ENCODE measurements at places on chromosomes 7 and 10. TPM values are rescaled to one million over a fixed set of nuclear protein-coding genes. Genes with fewer than 3 reads are reported as not detected.

Gene TTYH3
- total RNA-seq, result 31.8 TPM

Gene GDF2
- total RNA-seq, result not detected

Gene SERPINE1
- 1,980 TPM for total RNA-seq

Gene GIMAP6
- not detected for total RNA-seq

Gene FBXL13
- 0.63 TPM for total RNA-seq

Gene CACNB2
- total RNA-seq, result not detected

Gene ADAM12
- 16.6 TPM for total RNA-seq

Gene SPDYE2B
- not detected for total RNA-seq

Gene VOPP1
- 192 TPM for total RNA-seq

Gene FRMD4A
- 34.8 TPM for total RNA-seq

Gene GPR15LG
- not detected for total RNA-seq

Gene UNCX
- not detected for total RNA-seq

Gene KCND2
- total RNA-seq, result 0.34 TPM

Gene MYPN
- total RNA-seq, result 31.8 TPM

Gene GPR26
- total RNA-seq, result not detected

Gene NPFFR1
- total RNA-seq, result not detected

Gene IDI2
- total RNA-seq, result not detected

Gene MMS19
- total RNA-seq, result 112 TPM

Gene TCERG1L
- not detected for total RNA-seq

Gene SFTPA1
- total RNA-seq, result not detected

Gene PDLIM1
- 5.1 TPM for total RNA-seq

Gene VDAC2
- 194 TPM for total RNA-seq

Gene VPS26A
- total RNA-seq, result 54.3 TPM

Gene C10orf88
- total RNA-seq, result 16.9 TPM

Gene EFCAB10
- not detected for total RNA-seq

Gene PPP1R17
- not detected for total RNA-seq

Gene ST7
- 23.0 TPM for total RNA-seq

All from LHCN-M2 (cell line).